ENCODE measurements at places on chromosomes 5 and 9. TPM values are rescaled to one million over a fixed set of nuclear protein-coding genes. Genes with fewer than 3 reads are reported as not detected.

DNA sequence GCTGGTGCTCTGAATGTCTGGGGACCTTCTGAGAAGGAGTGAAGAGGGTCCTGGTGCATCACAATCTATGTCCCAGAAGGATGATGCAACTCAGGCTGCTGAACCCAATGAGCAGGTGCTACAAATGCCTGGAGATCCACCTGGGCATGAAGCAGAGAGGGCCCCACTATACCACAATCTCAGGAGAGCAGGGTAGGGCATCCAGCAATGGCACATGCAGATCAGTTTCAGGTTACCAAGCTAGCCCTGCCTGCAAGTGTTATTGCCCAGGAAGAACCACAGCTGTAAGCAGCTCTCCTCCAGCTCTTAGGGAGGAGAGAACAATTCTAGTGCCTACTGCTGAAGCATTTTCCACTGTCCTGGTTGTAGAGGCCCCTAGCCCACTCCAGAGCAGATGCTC, 389.2 kb upstream of the TNC start:
- no peak for DNase-seq

- no peak for DNase-seq
Measured at GRCh38 chr5:126878085-126878484, 101.1 kb downstream of the LMNB1 start.

DNA sequence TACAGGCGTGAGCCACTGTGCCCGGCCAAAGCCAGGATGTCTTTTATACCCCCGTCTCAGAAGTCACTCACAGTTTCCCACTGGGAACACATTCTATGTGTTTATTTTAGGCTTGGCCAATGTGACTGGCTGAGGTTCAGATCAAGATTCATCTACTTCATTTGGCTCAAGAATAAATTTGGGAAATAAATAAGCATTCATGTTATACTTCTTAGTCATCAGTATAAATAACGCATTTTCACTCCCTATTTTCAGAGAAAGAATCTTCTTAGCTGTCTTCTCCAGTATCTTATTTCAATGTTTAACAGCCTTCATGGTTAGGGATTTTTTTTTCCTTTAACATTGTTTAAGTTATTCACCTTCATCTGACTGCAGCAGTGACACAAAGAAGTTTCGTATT, 11.8 kb downstream of the S100Z start:
- no peak for DNase-seq

GRCh38 chr9:136326761-136327303, 507 bp upstream of the GPSM1 start:
- DNase-seq = no peak

DNA sequence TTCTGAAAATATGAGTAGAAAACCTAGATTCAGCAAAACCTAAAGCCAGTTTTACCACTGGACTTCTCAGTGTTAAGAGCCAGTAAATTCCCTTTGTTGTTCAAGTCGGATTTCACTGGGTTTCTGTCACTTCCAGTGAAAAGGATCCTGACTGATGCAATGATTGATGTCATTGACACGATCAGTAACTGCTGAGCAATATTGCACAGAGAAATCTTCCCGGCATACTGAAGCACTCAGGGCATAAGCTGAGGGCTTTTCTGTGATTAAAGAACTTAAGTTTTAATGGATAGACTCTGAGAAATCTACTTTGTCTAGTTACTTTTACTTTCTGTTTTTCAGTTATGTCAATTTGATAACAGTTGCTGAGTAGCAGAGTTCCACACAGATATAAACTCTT, 61.9 kb downstream of the DENND1A start:
- DNase-seq = no peak

DNA sequence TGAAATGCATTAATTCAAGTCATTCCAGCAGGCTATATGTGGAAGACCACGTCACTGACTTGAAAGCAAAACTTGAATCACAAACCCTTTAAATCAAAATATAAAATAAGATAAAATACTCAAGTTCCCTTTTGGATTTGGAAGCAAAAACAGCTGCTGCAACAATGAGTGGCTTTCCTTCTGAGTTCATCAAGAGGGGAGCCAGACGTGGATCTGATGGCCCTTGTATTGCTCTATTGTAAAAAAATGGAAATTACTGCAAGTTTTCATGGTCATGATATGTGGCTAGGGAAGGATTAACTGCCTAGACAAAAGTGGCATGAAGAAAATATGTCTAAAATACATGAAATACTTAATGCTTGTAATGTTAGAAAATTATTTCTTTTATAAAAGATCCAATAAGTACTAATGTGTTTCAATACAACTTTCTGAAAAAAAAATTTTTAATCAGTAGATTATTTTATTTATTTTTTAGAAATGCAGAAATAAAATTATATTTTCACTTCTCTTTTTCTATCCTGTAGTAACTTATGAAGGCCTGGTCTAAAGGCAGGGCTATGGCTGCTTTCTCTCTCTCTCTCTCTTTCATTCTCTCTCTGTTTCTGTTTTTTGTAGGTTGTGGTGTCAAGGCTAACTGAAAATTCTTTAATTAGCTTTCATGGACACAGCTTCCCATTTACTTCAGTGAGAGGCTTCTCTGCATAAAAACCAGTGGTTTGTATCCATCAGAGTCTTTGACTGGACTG, 24.0 kb downstream of the LIX1 start:
- no peak for DNase-seq

- no peak for DNase-seq
Measured at GRCh38 chr9:133454943-133455673, 4.7 kb upstream of the CACFD1 start.

DNA sequence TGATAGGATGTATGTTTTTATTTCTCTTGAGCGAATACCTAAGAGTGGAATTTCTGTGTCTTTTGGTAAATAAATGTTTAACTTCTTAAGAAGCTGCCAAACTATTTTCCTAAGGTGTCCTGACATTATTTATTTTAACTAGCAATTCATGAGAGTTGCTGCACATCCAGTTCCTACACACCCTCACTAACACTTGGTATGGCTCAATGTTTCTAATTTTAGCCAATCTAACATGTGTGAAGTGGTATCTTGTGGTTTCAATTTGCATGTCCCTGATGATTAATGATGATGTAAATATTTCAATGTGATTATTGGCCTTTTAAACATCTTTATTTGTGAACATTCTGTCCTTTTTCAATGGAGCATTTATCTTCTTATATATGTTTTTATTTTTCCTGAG, 2095.5 kb upstream of the C9orf72 start:
- DNase-seq = no peak

DNA sequence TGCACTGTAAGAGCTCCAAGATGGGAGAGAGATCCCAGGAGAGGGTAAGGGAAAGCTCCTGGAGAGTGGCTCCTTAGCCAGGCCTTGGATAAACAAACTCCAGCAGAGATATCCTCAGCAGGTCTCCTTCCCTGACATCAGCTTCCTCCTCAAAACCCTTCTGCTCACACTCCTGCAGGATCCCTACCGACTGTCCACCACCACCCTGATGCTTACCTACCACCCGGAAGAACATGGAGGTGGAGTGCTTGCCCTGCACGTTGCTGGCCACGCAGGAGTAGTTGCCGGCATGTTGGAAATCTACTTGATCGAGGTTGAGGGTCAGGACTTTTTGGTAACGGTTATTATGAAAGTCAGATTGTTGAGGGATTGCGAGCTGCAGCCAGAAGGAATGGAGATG, 9.3 kb downstream of the CSF1R start:
- DNase-seq = peak; percentile 6

Gene PCDHA13
- 6.7 TPM for total RNA-seq

Gene FAM163B
- 0.81 TPM for total RNA-seq

Gene PDZD2
- total RNA-seq = 2.7 TPM

Gene NDST1
- 80.7 TPM for total RNA-seq

All from mucosa of gallbladder (tissue), 1 donor.